ENCODE measurements at places on chromosomes 5 and 9. TPM values are rescaled to one million over a fixed set of nuclear protein-coding genes. Genes with fewer than 3 reads are reported as not detected.

The ZNF354C gene
- 3.6 TPM for total RNA-seq

The DRD1 gene
- total RNA-seq: not detected

DNA sequence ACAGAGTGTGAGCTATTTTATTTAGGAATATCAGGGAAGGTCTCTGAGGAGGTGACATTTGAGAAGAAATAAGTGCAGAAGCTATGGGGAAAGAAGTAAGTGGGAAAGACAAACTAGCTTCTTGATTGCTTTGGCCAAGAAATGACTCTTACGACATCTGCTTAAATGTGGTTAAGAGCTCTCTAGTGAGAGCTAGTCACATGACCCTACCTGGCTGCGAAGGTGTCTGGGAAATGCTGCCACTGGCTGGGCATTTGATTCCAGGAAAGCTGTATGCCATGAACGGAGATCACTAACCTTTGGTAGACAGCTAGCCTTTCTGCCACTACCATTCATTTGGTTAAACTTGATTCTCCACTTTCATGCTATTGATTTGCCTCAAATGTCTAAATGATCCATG, 80.1 kb downstream of the KIAA0825 start:
- no peak overlapping the region for H3K4me3 ChIP-seq
- H3K4me1 ChIP-seq: no peaks in the 10 kb centered on the region
- H3K27ac ChIP-seq: no peak overlapping the region
- no peaks in the 10 kb centered on the region for H3K36me3 ChIP-seq

The LHX2 gene
- not detected for total RNA-seq

- no peaks in the 10 kb centered on the region for H3K27me3 ChIP-seq
- H3K36me3 ChIP-seq: no peaks in the 10 kb centered on the region
- no peak overlapping the region for H3K27ac ChIP-seq
Measured at GRCh38 chr9:35774907-35775635, 16.3 kb upstream of the NPR2 start.

- H3K4me3 ChIP-seq: no peak overlapping the region
- H3K27me3 ChIP-seq: no peaks in the 10 kb centered on the region
- H3K4me1 ChIP-seq: no peaks in the 10 kb centered on the region
- no peak overlapping the region for H3K27ac ChIP-seq
- DNase-seq: no peak
- no peaks in the 10 kb centered on the region for H3K36me3 ChIP-seq
Measured at GRCh38 chr5:10201223-10201868, 48.3 kb downstream of the ATPSCKMT start.

The SEMA4D gene
- 18.1 TPM for total RNA-seq

DNA sequence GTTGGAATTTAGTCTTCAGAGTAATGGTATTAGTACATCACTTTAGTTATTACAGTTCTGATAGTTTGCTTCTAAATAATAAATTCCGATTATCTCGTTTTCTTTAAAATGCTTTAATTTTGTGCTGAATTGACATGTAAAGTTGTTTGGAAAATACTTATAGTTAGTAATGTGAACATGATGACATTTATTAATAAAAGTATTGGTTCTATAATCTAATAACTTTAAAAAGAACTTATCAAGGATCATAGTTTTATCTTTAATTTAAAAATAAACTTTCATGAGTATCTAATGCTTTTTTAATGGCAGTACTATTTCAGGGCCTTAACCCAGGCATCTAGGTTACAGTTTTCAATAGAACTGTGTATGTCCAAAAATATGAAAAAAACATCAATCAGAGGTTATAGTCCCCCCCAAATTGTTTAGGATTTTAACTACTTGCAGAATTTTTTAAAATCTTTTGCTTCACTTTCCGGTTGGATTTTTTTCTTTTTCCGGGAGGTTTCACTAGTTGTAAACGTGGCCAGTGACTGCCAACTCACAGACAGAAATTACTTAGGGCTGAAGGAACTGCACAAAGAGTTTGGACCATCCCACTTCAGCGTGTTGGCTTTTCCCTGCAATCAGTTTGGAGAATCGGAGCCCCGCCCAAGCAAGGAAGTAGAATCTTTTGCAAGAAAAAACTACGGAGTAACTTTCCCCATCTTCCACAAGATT, 680 bp downstream of the GPX8 start:
- no peaks in the 10 kb centered on the region for H3K36me3 ChIP-seq
- H3K4me1 ChIP-seq: peaks cover 18% of the 10 kb centered on the region
- no peak overlapping the region for H3K4me3 ChIP-seq
- no peaks in the 10 kb centered on the region for H3K27me3 ChIP-seq

- no peaks in the 10 kb centered on the region for H3K36me3 ChIP-seq
- H3K4me3 ChIP-seq: no peak overlapping the region
- no peak overlapping the region for H3K27ac ChIP-seq
- peaks cover 19% of the 10 kb centered on the region for H3K4me1 ChIP-seq
- peak; percentile 8 for DNase-seq
- no peaks in the 10 kb centered on the region for H3K27me3 ChIP-seq
Measured at GRCh38 chr5:11319836-11320580, 559.0 kb upstream of the DAP start.

DNA sequence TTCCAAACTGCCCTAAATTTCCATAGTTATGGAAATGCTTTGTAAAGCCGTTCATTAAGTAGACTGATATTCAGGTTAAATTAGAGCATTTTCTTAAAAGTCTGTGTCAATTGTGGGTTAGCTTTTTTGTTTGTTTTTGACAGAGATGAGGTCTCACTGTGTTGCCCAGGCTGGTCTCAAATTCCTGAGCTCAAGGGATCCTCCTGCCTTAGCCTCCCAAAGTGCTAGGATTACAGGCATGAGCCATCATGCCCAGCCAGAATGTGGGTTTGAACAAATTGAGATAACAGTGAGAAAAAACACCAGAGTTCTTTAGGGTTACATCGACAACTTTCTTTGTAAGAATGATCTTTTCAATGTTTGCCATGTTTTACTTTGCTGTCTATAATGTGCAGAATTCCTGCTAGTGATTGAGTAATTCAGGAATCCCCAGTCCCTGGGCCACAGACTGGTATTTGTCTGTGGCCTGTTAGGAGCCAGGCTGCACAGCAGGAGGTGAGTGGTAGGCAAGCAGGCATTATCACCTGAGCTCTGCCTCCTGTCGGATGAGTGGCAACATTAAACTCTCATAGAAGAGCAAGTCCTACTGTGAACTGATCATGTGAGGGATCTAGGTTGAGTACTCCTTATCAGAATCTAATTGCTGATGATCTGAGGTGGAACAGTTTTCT, 80.5 kb downstream of the RAI14 start:
- H3K36me3 ChIP-seq: no peaks in the 10 kb centered on the region
- H3K4me3 ChIP-seq: no peak overlapping the region
- H3K27me3 ChIP-seq: no peaks in the 10 kb centered on the region
- peaks cover 3% of the 10 kb centered on the region for H3K4me1 ChIP-seq

GRCh38 chr5:68087866-68088265, 127.7 kb upstream of the PIK3R1 start:
- H3K4me1 ChIP-seq: peaks cover 6% of the 10 kb centered on the region
- H3K4me3 ChIP-seq: no peak overlapping the region
- H3K27ac ChIP-seq: no peak overlapping the region
- DNase-seq: no peak

GRCh38 chr9:928363-929042, 48.0 kb upstream of the DMRT3 start:
- H3K4me1 ChIP-seq: no peaks in the 10 kb centered on the region
- peak; percentile 17 for DNase-seq
- no peak overlapping the region for H3K27ac ChIP-seq
- H3K36me3 ChIP-seq: no peaks in the 10 kb centered on the region
- H3K4me3 ChIP-seq: no peak overlapping the region
- H3K27me3 ChIP-seq: no peaks in the 10 kb centered on the region

The PLCXD3 gene
- 3.9 TPM for total RNA-seq

The GGTA1 gene
- 2.3 TPM for total RNA-seq
